ENCODE measurements at places on chromosomes 3 and 15.

- no peak for DNase-seq
Observed at GRCh38 chr15:29065571-29065970, 179.8 kb downstream of the APBA2 start.

- no peak for DNase-seq
Observed at GRCh38 chr15:31457161-31457560, 130.5 kb downstream of the KLF13 start.

DNA sequence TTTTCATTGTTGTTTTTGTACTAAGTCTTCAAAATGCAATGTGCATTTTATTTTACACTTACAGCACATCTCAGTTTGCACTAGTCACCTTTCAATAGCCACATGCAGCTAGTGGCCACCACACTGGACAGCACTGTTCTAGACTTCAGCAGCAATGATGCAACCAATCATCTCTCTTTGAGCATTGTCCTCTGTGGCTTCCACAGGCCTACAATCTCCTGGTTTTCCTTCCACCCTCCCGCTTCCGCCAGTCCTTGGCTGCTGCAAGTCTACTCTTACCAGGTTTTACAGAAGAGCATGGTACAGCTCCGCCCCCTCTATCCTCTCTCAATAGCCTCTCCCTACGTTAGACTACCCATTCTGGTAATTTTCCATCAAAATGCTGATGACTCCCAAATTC lies 25.1 kb upstream of the FSIP1 start:
- no peak for DNase-seq

GRCh38 chr15:69145694-69146492 lies 14.5 kb upstream of the GLCE start:
- DNase-seq: no peak

DNA sequence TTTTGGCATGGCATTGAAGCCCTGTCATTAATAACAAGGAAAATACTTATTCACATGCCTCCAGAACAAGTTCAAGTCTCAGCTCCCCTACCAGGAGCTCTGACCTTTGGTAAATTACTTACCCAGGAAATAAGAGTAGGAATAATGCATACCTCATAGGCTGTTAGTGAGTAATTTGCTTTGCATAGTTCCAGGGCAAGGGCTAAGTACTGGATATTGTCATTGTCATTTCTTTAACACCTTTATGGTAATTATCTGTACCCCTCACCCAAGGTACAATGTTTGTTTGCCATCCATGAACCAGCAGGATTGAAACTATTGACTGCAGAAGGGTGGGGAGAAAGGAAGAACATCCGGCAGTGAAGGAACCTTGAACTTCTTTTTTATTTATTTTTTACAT lies 148.5 kb downstream of the SOX2 start:
- DNase-seq: no peak

DNA sequence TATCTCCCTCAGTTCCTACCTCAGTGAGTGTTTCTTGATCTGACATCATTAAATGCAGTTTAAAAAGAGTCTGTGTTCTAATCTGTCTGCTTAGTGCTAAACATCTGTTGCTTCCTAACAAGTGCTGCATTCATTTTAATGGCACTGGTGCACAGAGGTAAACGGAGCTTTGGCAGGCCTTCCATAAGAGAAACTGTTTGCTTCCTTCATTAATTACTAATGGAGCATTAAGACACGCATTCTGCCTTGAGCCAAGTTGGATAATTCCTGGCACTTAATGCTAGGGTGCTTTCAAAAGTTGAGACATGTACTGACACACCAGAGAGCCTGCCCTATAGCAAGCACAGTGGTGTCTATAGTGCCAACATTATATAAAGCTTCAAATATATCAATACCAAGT lies 34.7 kb downstream of the SCG5 start:
- DNase-seq: no peak

GRCh38 chr3:64099316-64099715 lies 76.0 kb upstream of the PSMD6 start:
- DNase-seq: no peak

- DNase-seq: no peak
Observed at GRCh38 chr3:72163809-72164634, 379.1 kb upstream of the PROK2 start.

DNA sequence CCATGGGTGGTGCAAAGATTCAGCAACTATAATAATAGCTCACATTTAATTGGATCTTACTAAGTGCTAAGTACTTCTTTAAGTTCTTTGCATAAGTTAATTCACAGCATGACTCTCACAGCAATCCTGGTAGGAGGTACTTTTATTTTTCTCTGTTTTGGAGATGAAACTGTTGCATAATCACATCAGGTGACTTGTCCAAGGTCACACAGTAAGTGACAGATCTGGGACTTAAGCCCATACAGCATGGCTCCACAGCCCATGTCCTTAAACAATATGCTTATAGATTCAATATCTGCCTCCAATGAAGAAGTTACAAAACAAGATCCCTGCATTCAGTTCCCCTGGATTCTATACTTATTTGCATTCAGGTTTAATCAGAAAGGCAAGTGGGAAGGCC lies 171.8 kb downstream of the CNTN3 start:
- DNase-seq: no peak

DNA sequence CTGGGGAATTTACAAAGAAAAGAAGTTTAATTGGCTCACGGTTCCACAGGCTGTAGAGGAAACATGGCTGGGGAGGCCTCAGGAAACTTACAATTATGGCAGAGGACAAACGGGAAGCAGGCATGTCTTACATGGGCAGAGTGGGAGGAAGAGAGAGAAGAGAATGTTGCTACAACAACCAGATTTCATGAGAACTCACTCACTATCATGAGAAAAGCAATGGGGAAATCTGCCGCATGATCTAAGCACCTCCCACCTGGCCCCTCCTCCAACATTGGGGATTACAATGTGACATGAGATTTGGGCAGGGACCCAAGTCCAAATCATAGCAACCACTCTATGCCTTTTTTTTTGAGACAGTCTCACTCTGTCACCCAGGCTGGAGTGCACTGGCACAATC lies 28.8 kb downstream of the PCNP start:
- DNase-seq: no peak

DNA sequence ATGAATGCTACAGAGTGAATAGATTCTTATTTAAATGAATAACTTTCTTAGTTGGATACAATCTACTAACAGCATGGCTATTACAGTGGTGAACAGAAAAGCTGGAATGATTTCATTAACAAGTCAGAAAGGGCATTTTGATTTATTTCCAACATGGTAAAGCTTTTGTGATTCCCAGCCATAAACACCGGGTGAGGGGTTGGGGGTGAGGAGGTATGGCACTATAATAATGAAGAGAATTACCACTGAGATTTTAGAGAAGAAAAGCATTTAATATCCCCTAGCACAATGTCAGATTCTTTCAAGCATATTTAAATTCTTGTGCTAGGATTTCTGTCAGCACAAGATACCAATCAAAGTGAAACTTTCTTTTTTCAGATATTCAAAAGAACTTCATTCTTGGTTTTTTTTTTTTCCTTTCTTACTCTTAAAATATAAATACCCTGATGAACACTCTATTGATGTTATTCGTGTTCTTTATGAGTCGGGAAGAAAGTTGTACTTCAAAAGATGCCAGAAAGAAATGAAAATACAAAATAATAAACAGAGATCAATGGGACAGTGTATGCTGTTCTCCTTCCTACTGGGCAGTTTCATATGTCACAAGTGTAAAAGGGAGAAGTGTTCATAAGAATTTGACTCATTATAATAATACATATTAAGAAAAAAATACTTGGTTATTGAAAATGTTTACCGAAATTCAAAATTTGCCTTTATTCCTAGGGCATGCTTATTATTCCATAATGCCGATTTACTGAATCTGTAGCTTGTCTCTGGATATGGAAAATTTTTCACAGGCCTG lies 522.8 kb downstream of the CADM2 start:
- DNase-seq: no peak

- DNase-seq: no peak
Observed at GRCh38 chr3:30259730-30260129, 346.7 kb upstream of the TGFBR2 start.

DNA sequence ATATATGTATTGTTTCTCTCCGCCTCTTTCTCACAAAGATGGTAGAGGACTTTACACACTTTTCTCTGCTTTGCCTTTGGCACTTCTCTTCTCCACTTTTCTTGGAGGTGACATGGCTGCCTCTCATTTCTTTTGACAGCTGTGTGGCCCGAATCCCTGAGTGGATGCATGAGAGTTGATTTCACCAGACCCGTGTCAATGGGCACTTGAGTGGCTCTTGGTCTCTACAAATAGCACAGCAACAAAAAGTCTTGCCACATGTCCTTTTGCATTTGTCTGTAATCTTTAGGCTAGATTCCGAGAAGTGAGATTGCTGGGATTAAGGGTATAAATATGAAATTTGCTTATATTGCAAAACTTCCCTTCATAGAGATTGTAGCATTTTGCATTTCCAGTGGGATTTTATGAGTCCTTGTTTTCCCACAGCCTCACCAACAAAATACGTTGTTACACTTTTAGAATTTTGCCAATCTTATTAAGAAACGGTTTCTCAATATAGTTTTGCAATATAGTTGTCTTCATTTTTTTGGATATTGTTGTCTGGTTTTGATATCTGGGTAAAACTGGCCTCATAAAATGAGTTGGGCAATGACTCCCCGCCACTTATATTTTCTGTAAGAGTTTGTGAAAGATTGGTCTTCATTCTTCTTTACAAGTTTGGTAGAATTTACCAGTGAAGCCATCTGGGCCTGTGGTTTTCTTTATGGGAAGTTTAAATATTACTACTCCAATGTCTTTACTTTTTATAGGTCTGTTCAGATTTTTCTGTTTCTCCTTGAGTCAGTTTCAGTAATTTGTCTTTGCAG lies 5.2 kb upstream of the TRPM1 start:
- no peak for DNase-seq

DNA sequence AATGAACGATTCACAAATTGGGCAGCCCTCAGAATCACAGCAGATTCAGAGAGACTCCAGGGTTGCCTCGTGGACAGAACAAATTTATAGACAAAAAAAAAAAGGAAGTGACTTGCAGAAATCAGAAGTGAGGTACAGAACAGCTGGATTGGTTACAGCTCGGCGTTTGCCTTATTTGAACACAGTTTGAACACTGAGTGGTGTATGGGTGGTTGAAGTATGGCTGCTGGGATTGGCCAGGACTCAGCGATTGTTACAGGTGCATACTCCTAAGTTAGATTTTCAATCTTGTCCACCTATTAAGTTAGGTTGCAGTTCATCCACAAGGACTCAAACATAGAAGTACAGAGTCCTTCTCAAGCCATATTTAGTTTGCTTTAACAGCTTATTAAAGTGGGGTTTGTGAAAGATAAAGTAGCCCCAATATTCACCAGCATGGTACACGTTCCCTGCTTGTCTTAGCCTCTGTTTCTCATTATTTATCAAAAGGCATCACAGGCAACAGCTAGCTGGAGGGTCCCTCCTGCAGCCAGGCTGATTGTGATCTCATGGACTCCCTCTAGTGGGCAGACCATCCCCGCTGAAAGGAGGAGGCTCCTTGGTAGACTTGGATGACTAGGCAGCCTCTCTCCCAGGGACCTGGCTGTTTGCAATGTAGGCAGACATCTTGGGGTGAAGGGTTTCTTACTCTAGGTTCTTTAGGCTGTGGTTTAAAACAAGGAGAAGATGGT lies 17.6 kb upstream of the ALDH1L1 start:
- DNase-seq: no peak

DNA sequence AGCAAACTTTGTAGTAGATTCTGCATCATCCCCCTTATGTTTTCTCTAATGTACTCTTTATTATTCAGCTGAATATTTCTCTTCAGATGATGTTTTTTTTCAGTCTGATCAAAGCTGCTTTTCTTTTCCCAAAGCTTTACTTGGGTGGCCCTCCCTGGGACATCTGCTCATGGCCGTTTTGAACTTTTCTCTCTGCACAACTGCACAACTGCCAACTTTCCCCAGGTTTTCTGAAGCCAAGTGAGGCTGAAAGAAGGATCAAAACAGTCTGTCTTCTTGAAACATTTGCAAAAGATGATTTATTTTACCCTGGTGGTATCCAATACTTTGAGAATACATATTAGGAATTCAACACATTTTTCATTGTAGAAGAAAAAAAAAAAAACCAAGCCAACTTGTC lies 43.0 kb downstream of the GASK1A start:
- no peak for DNase-seq

GRCh38 chr3:48018841-48019240 lies 2.6 kb upstream of the MAP4 start:
- DNase-seq: no peak
